ENCODE measurements at places on chromosomes 11 and 22.

DNA sequence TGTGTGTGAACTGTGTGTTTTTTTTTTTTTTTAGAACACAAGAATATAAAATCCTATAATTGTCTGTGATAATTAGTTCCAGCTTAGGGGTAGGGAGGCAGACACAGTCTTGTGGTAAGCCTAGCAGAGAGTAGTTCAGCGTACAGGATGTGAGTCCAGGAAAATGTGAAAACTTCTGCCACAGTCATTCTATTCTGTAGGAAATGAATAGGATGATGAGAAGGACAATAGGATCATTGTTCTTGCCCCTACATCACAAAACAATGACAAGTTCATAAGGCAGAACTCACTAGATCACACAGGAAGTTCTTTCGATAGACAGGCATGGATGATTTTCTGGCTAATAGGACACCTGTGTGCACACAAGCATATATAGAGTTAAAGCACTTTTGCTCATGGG is 132.2 kb downstream of the NAV2 start:
- no peak for DNase-seq

- no peak for DNase-seq
Observed at GRCh38 chr11:66902486-66903177, 45.8 kb downstream of the LRFN4 start.

GRCh38 chr11:107591378-107592230 is 657 bp downstream of the ELMOD1 start:
- no peak for DNase-seq

GRCh38 chr11:130115218-130115617 is 44.4 kb upstream of the ST14 start:
- no peak for DNase-seq

GRCh38 chr11:23311986-23312940 is 452.0 kb upstream of the CCDC179 start:
- no peak for DNase-seq

- DNase-seq: no peak
Observed at GRCh38 chr22:33112580-33112979, 54.4 kb upstream of the SYN3 start.

DNA sequence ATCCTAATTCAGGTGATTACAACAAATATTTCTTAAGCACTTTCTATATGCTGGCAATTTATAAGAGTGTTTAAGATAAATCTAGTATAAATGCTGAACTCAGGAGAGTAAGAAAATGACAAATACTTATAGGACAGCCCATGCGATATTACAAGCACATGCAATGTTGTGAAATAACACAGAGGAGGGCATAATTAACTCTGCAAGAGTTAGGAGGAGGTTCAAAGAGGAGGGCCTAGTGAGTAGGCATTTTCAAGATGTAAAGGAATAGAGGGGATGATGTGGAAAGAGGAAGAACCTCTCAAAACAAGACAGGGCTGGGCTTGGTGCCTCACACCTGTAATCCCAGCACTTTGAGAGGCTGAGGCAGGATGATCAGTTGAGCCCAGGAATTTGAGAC is 37.1 kb upstream of the IL17RA start:
- no peak for DNase-seq

DNA sequence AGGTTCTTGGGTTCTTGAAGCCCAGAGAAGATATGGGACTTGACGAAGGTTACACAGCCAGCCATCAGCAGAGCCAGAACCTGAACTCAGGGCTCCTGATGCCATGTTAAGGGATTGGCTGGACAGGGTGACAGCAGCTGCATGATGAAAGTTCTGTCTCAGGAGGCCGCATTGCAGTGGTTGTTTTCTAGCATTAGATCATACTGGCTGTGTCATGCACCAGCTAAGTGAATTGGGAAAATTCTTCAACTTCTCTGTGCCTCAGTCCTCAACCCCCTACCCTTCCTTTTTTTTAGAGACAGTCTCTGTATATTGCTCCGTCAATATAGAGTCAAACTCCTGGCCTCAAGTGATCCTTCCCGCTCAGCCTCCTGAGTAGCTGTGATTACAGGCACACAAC is 5.4 kb upstream of the LTBP3 start:
- no peak for DNase-seq

DNA sequence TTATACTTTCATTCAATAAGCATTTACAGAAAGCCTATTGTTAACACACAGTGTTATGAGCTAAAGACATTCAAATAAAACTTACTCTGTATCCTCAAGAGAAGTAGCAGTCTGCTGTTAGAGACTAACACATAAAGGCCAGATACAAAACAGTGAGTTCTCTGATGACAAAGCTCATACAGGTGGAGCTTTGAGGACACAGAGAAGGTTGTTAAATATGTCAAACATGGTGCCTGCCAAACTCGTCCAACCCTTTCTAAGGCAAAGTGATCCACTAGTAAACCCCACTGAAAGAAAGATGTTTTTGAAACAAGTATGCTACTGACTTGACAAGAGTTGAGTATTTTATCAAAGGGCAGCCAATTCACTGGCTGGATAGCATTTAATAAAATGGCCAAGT is 70.1 kb downstream of the C2CD3 start:
- DNase-seq: no peak

DNA sequence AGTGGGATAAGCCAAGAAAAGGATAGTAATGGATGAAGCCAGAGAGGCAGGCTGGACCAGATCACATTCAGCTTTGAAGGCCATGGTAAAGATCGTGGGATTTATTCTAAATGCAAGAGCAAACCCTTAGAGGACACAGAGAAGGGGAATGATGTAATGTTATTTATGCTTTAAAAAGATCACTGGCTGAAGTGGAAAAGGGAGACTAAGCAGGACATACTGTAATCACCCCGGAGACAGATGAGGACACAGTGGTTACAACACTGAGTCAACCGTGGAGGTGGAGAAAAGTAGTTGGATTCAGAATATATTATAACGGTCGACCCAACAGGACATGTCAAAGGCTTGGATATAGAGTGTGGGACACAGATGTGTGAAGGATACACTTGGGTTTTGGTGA is 38.5 kb downstream of the CDON start:
- no peak for DNase-seq

GRCh38 chr11:1570896-1571759 is 943 bp downstream of the DUSP8 start:
- no peak for DNase-seq

DNA sequence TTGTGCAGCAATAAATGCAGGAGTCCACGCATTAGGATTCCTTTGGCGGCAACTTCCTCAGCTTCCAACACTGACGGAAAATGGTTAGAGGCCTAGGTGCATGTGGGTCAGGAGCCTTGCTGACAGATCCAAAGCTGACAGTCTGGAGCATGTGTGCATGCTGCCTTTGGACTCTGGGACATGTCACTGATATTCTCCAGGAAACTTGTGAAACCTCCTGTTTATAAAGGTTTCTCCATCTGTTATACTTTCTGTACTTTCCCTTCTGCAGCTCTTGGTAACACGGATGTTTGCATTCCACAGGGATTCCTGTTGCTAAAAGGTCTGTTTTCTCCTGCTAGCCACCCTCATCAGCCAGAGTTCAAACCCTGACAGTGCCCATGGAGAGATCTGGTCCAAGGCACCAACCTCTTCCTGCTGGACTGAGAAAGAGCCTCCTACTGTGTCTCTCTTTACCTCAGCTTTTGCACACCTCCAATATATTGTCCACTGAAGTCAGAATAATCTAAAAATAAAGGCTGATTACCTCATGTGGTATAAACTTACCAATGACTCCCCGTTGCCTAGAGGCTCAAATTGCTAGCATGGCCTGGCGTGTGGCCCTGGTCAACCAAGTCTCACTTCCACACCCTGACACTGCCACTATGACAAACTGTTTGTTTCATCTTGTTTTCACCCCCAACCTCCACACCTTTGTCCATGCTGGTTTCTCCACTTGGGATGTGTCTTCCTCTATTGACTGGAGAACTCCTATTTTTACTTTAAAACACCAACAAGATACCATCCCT is 31.1 kb upstream of the LYVE1 start:
- DNase-seq: no peak

DNA sequence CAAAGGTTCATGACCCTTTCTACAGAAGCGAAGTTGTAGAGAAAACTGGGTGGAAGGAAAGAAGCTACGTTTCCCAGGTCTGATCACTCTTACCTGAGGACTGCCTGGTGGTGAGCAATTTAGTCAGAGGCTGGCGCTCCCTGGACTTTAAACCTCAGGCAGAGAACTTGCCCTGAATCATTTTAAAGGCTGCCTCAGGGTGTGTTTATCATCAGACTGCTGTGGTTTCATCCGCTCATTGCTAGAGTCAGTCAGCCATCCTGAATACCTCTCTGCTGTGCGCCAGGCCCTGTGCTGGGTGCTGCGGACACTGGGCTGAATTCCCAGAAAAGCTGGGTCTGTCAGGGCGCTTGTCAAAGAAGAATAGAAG is 2.7 kb downstream of the DTX4 start:
- DNase-seq: no peak
